Activated CD4-positive, alpha-beta T cell treated with anti-CD3 and anti-CD28 coated beads for 36 hours (primary cell): ENCODE measurements at places on chromosomes 6 and 20. TPM values are rescaled to one million over a fixed set of nuclear protein-coding genes. Genes with fewer than 3 reads are reported as not detected.

DNA sequence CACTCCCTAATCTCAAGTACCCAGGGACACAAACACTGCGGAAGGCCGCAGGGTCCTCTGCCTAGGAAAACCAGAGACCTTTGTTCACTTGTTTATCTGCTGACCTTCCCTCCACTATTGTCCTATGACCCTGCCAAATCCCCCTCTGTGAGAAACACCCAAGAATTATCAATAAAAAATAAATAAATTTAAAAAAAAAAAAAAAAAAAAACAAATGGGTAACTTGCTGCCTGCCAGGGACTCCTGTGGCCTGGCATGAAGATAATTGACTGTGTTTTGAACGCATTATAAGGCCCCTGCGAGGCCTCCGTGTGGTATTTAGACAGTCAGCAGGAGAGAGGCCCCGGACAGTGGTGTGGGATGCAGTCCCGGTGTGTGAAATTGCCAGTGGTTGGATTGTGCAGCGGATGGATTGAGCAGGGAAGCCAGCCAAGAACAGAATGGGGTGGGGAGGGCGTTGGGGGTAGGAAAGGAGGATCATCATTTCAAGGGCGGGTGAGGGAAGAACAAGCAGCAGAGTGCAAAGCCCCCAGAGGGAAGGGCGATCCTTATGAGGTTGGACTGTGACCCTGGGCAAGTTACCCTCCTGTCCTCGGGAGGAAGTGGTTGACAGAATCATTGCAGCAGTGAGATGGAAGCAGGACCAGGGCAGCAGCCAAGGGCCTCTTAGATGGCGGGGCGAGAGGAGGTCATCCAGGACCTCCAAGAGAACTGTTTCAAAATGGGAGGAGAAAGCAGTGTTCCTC is 43.3 kb downstream of the PPARD start:
- DNase-seq = no peak

DNA sequence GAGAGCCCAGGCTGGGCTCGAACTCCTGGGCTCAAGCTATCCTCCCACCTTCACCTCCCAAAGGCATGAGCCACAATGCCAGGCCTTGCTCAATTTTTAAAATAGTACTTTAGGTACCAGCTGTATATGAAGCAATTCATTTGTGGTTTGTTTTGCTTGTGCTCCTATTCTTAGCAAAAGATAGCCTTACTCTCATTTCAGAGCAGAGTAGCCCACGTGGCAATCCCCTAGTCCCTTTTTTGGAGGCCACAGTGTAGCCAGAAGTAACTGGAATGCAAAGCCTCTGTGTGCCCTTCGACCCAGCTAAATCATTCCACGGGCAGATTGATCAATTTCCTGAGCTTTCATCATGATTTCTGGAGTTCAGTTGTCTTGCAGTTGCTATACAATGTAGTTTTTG is 372.2 kb downstream of the NRN1 start:
- no peak for DNase-seq

DNA sequence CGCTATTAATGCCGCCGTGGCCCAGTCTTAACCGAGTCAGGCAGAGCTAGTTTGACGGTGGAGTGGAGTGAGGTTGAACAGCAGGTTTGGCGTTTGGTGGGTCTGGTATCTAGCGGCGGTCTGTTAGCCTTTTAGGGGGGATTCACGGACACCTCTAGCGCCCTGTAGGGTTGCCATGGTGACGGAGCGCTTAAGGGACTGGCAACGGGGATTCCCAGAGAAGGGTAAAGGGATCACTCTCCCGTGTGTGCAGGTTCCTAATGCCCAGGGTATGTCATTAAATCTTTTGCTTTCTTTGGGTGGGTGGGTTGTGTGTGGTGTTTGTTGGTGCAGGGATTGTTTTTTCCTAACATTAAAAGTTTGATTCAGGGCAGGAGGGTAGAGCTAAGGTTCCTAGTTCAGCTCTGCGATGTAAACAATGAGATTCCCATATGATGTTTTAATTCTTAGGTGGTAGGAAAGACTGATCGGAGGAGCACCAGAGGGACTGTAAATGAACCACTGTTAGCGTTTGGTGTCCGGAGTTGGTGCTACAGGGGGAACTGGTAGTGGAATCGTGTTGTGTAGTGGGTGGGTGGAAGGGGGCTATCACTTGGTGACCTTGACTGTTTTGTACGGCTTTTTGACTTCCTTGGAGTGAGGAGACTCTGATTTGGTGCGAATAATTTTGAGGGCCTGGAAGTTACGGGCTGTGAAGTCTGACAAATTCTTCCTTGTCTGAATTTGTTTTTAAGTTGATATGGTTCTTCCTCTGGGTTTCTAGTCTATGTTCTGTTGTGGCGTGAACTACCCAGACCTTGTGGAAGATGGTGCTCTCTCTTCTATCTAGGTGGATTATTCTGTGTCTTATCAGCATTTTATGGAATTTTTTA is 5.0 kb downstream of the BRD2 start:
- DNase-seq = peak; percentile 71

GRCh38 chr6:89599727-89600126 is 38.8 kb downstream of the LYRM2 start:
- no peak for DNase-seq

GRCh38 chr20:63210011-63210605 is 5.8 kb downstream of the YTHDF1 start:
- no peak for DNase-seq

GRCh38 chr20:39535301-39535700 is 573.2 kb downstream of the DHX35 start:
- no peak for DNase-seq

DNA sequence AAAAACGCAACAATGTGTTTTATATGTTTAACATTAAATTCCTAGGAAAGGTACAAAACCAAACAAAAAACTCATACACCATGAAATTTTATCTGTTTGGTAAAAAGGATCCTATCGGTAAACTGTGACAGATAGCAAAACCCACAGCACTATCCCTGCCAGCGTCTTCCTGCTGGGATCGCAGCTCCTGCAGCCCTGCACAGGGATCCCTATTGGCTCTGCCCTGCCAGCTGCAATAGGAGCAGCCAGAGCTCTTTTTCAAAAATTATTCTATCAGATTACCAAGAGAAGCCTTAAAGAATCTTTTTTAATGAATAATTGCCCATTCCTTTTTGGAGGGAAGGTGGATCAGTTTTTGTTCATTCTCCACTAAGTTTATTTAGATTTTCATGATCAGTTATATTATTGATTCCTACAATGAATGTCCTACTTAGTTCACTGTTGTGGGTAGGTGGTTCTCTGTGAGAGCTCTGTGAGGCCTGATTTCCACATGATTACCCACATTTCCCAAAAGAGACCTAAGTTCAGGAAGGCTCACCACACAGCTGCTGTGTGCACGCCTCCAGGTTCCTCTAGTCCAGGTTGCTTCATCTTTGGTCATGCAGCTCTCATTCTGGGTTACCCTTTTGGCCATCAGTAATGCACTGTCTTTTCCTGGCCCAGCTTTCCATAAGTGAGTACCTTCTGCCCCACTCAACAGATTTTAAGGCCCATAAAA is 293.8 kb downstream of the FRK start:
- DNase-seq = no peak

DNA sequence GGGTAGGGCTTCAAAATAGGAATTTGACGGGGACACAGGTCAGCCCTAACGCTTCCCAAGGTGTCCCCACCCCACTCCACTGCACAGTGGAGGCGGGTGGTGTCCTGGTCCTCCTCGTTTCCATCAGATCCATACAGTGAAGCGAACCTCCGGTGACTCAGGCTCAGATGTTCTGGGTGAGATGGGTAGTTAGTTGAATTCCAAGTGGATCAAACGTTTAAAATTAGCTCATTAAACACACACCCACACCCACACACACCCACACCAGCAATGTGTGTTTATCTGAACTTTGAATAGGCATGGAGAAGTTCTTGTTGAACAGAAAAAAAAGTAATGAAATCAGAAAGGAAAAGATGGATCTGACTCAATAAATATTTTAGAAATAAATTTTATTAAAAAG is 58.9 kb downstream of the CDH4 start:
- no peak for DNase-seq

DNA sequence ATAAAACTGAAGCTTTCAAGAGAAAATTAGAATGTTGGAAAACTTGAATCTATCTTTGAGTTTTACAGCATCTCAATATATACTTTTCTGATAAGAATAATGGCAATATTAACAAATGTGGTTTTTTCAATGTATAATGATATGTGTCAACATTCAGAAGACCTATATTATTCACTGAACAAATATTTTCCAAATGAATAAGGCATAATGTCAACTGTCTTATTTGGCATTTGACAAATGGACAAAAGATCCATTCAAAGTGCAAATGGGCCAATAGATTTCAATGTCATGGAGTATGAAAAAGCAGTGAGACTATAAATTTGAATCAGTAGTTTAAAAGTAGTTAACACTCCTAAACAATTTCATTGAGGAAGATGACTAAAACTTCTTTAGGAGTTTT is 20.9 kb downstream of the LMBRD1 start:
- no peak for DNase-seq

DNA sequence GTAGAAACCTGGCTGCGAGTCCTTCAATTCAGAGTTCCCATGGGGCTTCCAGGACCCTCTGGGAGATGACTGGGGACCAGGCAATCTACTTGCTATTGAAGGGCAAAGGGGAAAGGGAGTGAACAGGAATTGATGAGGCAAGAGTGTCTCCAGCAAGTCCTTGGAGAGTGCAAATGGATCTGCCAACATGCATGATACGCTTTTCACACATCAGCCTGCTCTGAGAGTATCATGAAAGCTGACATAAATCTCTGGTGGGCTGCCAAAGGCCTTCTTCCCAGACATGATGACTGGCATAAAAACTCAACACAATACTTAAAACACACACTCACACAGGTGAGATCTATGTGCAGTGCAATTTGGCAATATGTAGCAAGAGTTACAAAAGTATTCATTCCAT is 759.1 kb downstream of the PTPRT start:
- DNase-seq = no peak

TBC1D32 gene
- 9.2 TPM for total RNA-seq

SEL1L2 gene
- total RNA-seq = not detected

TSHZ2 gene
- total RNA-seq = 43.6 TPM

BPIFA1 gene
- not detected for total RNA-seq

PABPC1L gene
- 71.3 TPM for total RNA-seq
